ENCODE measurements at places on chromosomes 5 and 9. TPM values are rescaled to one million over a fixed set of nuclear protein-coding genes. Genes with fewer than 3 reads are reported as not detected.

Gene PRKACG
- total RNA-seq: not detected

Gene CTNND2
- total RNA-seq: 2.6 TPM

Gene MZB1
- total RNA-seq: 1.7 TPM

DNA sequence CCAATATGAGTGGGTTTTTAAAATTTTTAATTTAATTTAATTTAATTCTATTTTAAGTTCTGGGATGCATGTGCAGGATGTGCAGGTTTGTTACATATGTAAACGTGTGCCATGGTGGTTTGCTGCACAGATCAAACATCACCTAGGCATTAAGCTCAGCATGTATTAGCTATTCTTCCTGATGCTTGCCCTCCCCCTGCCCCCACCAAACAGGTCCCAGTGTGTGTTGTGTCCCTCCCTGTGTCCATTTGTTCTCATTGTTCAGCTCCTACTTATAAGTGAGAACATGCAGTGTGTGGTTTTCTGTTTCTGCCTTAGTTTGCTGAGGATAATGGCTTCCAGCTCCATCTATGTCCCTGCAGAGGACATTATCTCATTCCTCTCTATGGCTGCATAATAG lies 35.0 kb upstream of the ANKRD33B start:
- DNase-seq: no peak

- DNase-seq: no peak
Observed at GRCh38 chr5:52469835-52470234, 317.9 kb upstream of the ITGA1 start.

Data from stomach (tissue), 19 donors.